Stimulated activated CD8-positive, alpha-beta memory T cell treated with anti-CD3 and anti-CD28 coated beads, Interleukin-15, amount 100 ng/mL, for 48 hours (primary cell): ENCODE measurements at places on chromosomes 6 and 20.

DNA sequence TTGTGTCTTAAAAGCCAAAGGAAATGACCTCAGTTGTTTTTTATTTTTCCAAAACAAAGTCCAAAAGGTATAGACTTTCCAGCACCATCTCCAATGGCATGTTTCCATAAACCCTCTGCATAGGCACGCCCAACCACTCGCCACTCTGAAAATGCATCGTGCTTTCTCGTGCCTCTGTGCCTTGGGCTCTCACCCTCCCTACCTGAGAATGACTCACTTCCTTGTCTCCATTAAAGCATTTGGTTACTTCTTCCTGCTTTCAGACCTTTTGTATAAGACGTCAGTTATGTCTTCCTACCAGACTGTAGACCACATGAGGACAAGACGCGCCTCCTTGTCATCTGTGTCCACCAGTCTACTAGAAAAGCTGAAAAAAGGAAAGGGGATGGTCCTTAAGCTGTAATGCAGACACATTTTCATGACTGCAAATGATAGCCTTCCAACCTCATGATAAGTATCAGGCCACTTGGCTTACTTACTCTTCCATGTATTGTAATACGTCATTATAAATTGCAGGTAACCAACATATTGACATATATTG lies 61.2 kb upstream of the CDYL start:
- DNase-seq = no peak

DNA sequence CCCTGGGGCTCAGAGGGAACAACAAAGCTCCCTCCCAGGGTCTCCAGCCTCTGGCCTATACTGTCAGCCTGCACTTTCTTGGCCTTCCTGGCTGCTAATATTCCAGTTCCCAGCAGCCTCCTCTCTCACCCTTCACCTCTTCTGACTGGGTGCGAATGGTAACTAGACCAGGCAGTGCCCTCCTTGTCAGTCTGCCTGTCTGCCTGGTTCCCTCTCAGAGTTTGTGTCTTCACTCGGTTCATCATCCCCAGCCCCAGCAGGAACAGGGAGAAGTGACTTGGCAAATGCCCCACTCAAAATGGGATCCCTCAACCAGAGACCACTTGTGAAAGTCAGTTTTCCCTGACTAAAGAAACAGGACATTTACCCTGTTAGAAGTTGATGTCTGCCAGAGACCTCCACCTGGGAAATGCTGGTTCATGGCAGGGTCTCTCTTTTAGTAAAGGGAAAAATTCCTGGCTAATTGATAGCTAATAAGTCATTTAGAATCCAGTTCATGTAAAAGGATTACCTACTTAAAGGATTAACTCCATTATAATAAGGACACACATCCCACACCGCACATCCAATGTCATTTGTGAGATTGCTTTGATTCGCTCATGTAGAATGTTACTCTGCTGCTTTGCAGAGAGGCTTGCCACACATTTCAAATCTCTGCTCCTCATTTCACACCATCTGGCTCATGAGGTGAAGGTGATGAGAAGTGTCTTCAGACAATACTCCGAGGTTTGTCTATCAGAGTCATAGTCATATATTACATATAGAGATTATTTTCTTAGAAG lies 18.6 kb upstream of the MICB start:
- DNase-seq = no peak

DNA sequence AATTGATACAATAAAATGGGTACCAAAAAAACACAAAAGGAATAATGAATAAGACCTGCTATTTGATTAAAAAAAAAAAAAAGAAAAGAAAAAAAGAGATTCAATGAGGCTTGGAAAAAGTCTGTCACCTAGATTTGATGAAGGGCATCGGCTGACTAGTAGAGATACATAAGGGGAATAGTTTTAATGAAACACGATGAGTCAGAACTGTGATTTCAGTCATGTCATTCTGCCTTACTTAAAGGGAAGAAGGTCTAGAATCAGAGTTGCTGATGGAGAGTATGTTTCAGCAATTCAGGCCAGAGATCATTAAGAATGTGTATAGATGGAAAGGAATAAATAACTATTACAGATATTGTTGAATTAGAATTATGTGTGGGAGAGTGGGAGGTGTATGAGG lies 565.9 kb upstream of the RNF217 start:
- DNase-seq = no peak

DNA sequence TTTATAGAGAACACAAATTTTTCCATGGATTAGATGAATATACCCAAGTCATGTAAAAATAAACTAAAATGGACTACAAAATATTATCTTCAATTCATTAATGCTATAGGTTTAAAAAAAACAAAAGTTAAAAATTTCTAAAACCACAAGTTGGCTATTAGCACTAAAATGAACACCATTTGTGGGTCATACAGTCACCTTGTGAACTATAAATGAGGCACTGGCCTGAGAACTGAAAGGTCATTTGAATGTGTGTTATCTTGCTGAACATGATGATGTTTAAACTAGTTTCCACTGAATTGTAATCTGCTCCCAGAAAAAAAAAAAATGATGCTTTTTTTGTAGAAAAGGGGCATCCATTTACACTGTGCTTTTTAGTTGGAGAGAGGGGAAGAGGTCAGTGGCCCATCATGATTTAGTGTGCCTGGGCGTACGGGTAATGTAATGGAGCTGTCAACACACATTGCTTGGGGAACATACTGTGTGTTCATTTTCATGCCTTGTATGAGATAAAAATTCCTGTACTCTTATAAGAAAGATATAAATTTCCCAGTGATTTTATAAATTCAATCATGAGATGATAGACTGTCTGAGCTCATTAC lies 96.6 kb upstream of the FKBP1C start:
- DNase-seq = no peak

GRCh38 chr6:15264902-15265761 lies 19.3 kb downstream of the JARID2 start:
- DNase-seq = no peak

DNA sequence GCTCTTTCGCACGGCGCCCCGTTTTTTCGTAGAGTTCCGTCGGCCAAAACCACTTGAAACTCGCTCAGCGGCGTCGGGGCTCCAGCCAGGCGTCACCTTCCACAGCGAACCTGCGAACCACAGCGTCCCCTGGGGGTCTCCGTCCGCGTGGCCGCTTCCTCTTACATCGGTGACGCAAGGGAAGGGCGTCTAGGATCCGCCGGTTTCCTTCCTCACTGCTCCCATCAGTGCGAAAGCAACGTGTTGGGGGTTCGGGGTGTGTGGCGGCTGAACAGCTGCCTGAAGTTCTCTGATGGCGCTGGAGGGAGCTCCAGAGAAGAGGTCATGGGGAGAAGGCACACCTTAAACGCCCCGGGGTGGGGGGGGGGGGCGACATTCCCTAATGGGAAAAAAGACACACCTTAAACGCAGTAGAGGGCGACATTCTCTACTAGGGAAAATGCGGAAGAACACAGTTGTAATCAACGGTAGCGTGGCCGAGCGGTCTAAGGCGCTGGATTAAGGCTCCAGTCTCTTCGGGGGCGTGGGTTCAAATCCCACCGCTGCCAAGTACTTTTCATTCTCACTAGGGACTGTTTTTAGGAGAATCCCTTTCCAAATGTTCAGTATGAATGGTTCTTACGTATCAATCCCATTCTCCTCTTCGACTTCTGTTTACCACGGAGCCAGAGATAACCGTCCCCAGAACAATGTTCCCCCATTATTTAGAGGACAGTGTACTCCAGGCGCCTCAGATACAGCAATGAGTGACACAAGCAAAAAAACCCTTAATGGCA lies 16.4 kb downstream of the ZNF311 start:
- peak; percentile 61 for DNase-seq

DNA sequence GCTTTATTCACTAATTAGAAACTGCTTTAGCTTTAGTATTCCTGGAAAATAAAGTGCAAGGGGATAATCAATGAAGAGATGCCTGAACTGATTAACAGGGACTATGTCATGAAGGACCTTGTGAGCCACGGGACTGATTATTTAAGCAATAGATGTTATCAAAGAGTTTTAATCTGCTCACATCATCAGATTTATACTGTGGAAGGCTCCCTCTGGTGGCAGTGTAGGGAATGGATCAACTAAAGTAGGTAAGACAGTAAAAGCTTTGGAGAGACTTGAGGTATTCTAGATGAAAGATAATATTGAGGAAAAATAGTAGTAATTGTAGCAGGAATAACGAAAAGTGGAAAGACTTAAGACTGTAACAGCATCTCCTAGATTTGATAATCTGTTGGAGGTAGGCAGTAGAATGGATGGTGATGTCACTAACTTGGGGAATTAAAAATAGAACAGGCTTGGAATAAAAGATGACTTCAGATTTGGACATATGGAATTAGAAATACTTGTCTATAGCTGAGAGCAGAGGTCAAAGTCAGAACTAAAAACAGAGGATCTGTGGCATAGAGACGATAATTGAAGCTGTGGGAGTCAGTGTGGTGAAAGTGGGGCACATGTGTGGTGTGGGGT lies 80.3 kb upstream of the HTR1E start:
- DNase-seq = no peak

DNA sequence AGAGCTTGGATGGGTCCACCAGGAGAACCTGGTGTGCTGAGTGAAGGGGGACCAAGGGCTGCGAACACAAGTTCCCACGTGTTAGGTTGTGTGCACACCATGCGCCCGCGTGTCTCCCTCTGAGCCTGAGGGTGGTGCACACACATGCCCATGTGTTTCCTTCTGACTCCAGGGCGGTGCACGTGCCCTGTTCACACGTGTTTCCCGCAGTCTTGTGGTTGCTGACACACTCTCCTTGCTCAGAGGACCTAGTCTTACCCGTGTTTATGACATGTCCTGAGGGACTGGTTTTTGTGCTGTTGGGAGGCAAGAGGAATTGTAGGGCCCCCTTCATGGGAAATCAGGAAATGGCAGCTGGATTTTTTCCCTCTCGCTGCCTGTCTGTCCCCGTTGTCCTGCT lies 36.3 kb upstream of the PCMTD2 start:
- no peak for DNase-seq

GRCh38 chr6:78076371-78076770 lies 423.5 kb downstream of the MEI4 start:
- DNase-seq = no peak

DNA sequence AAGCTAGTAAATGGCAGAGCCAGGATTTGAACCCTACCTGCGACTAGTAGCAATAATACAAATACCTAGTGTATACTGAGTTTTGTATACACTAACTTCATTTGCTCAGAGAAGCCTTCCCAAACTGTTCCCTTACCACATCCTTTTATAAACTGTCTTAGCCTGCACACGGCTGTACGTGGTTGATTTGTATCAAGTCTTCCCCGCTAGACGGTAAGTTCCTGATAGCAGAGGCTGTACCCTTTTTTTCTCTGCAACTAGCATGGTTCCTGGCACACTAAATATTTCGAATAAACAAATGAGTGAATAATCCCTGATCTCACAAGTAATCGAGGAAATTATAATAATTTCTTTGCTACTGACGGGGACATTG lies 636 bp downstream of the RTF2 start:
- DNase-seq = no peak

DNA sequence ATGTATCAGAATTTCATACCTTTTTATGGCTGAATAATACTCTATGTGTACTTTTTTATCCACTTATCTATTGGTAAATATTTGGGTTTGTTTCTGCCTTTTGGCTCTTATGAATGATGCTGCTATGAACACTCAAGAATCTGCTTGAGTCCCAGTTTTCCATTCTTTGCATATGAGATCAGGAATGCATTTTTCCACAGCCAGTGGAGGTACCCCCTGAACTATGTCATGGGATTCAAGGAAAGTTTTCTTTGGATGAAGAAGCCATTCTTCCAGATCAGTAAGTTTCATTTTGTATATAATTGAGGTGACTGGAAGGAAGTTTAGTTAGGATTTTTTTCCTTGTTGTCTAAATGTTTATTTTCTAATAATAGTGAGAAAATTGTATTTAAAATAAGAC lies 40.9 kb downstream of the NKX2-4 start:
- DNase-seq = no peak

DNA sequence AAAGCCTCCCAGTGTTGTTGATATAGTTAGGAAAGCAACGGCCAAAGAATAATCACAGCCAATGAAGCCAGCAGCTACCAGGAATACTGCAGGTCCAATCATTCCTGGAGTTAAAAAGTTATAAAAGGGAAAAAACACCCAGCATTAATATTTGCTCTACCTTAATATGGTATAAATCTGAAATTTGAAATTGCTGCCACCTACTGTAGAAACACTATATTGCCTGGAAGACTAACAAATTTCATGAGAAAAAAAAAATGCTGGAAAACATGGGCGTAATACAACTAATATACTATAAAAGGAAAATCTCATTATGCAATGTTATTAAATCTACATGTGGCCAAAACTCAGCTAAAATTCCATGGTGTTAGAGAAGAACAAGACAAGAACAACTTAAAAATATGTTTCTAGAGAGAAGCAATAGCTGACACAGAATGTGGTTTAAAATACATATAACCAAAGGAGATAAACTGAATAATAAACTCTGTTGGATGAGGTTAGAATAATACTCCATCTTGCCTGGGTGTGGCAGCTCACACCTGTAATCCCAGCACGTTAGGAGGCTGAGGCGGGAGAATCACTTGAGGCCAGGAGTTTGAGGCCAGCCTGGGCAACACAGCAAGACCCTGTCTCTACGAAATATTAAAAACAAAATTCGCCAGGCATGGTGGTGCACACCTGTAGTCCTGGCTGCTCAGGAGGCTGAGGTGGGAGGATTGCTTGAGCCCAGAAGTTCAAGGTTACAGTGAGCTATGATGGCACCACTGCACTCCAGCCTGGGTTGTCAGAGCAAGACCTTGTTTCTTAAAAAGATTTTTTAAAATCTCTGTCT lies 43.1 kb downstream of the SLC17A5 start:
- no peak for DNase-seq

- no peak for DNase-seq
Observed at GRCh38 chr6:153801917-153802316, 237.1 kb upstream of the OPRM1 start.

GRCh38 chr20:61902221-61902869 lies 163.3 kb downstream of the TAF4 start:
- no peak for DNase-seq

DNA sequence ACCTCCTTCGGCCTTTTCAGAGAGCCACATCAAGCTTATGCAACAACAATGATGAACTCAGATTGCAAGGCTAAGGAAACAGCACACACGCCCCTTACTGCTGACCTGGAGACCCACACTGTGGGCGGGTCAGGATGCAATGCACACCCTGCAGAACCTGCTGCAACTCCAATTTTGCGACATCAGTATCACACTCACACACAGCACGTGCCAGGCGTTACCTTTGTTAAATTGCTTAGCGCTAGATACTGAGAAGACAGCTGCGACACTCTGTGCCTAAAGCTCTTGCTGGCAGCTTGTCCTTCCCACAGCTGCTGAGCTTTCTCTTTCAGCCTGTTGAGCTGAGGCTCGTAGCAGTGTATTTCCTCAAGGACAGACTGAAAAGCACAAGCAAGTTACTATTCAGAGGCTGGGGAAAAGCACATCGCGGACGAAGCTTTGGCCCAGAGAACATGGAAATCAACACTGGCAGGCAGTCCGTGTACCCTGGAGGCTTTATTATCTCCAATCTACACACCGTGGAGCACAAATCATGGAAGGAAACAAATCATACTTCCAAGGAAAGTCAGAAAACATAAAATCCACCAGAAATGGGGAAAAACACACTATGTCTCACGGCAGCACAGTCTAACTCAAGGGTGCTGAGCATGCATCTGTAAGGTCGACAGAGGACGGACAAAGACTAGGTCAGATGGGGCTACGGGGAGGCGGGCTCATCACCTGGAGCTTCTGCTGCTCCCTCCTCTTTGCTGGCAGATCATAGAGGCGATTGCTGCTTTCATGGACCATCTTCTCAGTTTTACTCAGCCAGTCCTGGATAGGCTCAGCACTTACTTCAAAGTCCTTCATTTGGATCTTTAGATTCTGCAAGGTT lies 268.2 kb downstream of the SYNE1 start:
- DNase-seq = no peak
